ENCODE measurements at places on chromosomes 12 and 14.

DNA sequence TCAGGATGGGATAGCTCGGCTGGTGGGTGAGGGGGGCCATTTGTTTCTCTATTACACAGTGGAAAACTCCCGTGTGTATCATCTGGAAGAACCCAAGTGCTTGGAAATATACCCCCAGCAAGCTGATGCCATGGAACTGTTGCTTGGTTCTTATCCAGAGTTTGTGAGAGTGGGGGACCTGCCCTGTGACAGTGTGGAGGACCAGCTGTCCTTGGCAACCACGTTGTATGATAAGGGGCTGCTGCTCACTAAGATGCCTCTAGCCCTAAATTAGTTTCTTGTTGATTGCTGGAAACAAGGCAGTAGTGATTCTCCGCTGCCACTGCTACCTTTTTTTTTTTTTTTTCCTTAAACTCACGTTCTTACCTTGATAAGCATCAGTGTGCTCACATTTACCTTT, 1.9 kb downstream of the RIOX1 start:
- DNase-seq = no peak

DNA sequence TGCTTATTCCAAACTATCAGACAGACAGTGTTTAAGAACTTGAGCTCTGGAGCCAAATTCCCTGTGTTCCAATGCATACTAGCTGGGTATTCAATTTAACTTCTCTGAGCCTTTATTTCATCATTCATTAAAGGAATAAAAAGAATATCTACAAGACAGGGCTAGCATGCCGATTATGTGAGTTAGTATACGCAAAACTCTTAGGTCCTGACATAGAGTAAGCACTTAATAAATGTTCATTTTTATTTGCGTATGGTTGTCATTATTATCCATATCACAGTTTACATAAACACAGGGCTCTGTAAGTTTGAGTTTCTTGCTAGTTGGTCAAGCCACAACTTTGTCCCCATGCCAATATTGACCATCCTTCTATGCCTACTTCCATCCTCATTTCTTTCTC, 161.5 kb downstream of the NUAK1 start:
- DNase-seq = no peak

- no peak for DNase-seq
Measured at GRCh38 chr14:42070031-42070430, 463.4 kb downstream of the LRFN5 start.

- peak; percentile 64 for DNase-seq
Measured at GRCh38 chr12:113852264-113852663, 113.9 kb downstream of the RBM19 start.

DNA sequence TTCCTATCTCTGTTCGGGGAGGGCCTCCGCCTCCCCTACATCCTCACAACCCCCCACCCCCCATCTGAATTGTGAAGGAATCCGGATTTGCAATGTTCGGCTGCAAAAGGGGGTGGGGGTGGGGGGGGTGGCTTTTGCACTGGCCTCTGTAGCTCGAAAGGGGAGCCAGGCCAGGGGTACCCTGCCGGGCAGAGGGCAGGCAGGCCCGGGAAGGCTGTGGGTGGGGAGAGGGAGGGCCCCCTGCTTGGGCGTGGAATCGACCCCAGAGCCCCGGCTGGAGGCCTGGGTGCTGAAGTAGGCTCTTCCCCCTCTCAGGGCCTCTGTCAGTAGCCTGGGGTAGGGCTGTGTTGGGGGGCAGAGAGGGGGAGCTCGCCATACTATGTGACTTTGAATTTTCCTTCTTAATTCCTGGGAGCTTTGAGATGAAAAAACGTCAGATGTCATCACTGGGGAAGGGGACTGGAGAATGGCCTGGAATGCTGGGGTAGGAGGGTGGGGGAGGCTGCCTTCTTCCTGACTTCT, 1.1 kb downstream of the LRP1 start:
- DNase-seq = no peak

DNA sequence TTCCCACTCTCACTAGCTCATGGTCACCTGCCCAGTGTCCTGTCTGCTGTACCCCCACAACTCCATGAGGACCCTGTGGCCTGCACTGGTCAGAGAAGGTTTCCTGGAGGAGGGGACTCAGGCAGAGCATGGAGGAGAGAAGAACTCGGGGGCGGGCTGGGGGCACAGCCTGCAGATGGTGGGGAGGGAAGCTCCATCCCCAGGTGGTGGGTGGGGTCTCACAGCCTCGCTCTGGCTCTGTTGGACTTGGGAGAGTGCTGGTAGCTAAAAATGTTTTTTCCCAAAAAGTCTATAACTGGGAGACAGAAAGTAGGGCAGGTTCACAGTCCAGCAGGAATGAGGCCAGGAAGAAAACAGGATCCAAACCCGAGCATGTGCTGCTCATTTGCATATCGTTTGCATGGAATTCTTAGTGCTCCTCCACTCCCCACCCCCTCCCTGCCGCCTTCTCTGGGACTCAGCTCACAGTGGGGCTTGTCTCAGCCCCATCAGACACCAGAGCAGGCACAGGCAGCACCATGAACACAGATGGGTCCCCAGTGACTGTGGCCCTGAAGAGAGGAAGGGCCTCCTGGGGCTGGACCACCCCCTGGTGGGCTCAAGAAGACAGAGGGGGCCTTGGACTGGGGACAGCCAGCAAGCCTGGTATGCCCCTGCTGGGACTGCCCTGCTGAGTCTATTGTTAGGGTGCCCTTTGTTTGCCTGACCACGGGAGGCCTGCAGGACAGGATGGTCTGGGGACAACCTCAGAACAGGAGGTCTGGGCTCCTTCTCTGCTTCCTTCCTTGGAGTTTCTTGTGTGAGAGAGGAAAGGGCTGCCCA, 67.0 kb upstream of the SFSWAP start:
- no peak for DNase-seq

DNA sequence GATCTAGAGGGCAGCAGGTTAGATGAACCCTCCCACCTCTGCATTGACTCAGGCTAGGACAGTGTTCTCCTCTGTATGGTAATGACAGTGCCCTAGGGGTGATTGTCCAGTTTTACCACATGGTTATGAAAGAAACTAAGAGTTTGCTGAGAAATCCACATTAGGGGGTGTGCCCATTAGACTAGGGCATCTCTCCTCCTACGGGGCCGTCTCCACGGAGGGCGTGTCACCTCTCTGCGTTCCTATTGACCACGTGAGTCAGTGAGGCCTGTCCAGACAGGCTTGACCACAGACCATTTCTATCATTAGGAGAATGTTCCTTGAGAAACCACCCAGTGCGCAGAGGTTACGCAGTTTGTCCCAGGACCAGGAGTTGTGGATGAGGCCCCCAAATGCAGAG, 8.3 kb downstream of the MVK start:
- no peak for DNase-seq

GRCh38 chr14:100214770-100215083, 24.2 kb upstream of the YY1 start:
- no peak for DNase-seq

- DNase-seq = no peak
Measured at GRCh38 chr14:42624980-42625761, 1018.5 kb downstream of the LRFN5 start.

GRCh38 chr12:88955531-88955930, 375.3 kb upstream of the KITLG start:
- DNase-seq = no peak

DNA sequence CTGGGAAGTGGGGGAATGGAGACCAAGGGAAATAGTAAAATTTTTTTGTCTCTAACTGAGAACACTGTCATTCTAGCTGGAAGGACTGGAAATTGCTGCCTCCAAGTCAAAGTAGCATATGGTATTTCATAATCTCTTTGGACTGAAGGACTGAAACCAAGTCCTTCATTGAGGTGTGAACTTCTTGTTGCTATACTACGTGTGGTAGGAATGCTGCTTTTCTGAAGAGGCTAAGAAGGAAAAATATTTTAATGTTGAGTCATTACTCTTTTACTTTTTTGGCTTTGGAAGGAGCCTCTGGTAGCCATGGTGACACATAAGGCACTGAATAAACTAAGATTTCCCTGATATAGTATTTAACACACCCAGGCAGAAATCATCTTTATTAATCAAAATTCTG, 465.4 kb downstream of the NPAS3 start:
- DNase-seq = no peak

All from NCI-H2107 (cell line).